Progenitor cell of endocrine pancreas (in vitro differentiated cells): ENCODE measurements at places on chromosomes 1 and 21.

DNA sequence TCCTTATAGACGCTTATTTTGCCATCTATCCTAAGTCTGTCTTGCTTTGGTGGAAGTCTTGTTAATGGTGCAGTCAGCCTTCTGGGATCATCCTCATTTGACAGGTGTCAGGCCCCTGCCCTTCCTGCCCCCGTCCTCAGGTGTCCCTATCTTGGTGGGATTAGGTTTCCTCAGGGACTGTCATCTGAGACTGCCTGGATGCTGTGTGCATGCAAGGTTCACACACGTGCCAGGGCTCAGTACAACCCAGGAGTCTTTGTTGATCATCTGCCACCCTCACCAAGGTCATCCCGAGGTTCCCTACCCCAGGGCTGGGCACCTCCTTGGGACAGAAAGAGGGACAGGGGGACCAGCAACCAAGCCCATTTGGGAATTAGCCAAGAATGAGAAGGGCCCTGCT lies 18.0 kb downstream of the PADI2 start:
- no peak for DNase-seq

GRCh38 chr1:220031287-220031686 lies 15.0 kb downstream of the EPRS1 start:
- DNase-seq, result no peak

GRCh38 chr1:90513956-90514355 lies 203.1 kb downstream of the BARHL2 start:
- DNase-seq, result no peak

- DNase-seq, result no peak
These were observed 34.6 kb downstream of the OBSCN start for GRCh38 chr1:228242409-228242808.

- no peak for DNase-seq
These were observed 32.7 kb upstream of the WASF2 start for GRCh38 chr1:27522432-27523336.

DNA sequence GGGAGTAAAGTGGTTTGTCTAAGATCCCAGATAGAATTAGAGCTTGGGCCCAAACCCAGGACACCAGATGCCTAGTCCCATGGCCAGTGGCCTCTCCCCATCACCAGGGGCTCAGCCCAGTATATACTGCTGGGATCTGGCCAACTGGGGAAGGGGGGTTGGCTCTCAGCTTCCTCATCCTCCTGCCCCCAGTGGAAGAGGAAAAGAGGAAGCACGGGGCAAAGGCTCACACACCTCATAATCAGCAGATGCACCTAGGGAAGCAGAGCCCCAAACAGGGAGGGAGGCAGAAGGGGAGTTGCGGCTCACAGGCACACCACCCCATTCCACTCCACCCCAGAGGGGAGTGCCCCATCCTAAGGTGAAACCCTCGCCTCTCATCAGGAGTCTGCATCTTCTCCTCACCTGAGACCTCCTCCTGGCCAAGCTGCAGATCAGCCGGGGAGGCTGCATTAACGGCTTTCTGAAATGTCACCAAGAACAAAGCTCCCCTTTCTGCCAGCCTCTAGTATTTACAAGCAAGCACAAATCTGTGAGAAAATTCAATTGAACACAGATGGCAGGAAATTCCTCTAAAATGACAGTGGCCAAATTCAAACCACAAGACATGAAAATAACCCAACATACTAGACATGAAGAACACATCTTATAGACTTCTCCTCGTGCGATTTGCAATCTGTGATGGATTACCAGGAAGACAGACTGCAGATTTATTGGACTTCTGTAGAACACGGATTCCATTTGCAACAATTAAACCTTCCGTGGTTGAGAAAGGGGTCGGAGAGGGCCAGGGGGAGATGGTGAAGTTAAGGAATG lies 82.8 kb downstream of the GLIS1 start:
- DNase-seq, result no peak

DNA sequence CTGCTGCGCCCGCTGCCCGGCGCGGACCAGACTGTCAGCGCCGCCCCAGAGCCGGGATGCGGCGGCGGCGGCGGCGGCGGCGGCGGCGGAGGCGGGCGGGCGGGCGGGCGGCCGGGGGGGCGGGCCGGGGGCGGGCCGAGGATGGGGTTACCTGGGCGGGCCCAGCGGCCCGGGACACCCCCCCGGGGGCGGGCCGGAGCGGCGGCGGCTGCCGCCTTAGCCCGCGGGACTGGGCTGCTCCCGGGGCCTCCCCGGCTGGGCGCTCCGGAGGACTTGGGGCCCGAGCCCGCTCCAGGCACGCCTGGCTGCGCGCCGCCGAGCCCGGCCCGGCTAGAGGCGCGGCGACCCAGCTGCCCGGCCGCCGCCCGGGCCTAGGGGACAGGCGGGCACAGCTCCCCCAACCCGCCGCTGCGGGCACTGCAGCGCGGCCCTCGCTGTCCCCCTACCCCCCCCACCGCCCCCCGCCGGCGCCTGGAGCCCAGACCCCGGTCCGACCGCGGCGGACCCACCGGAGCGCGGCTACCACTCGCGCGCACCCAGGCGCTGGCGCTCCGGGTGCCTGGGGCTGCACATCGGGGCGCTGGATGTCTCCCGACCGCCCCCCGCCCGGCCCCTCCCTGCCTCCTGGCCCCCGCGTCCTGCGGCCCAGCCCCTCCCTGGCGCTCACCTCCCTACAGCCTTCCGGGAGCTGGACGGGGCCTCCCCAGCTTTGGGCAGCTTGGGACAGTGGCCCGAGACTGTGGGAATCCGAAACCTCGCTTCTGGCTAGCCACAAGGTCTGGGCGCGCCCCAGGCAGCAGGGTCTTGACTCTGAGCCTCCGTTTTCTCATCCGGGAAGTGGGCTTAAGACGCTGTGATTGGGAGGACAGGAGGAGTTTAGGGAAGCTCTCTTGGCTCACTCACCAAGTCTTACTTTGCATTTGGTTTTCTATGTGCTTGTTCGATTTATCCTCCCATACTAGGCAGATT lies at the start of gene WNT4:
TSS of gene WNT4 (minus strand) at position 33 of the 969 bp plus-strand sequence. CDS start 175 bp downstream, outside the sequence.
- peak; percentile 36 for DNase-seq

- no peak for DNase-seq
These were observed 72.9 kb upstream of the CTTNBP2NL start for GRCh38 chr1:112322983-112323678.

- DNase-seq, result no peak
These were observed 49.2 kb downstream of the DUSP10 start for GRCh38 chr1:221692643-221693042.

DNA sequence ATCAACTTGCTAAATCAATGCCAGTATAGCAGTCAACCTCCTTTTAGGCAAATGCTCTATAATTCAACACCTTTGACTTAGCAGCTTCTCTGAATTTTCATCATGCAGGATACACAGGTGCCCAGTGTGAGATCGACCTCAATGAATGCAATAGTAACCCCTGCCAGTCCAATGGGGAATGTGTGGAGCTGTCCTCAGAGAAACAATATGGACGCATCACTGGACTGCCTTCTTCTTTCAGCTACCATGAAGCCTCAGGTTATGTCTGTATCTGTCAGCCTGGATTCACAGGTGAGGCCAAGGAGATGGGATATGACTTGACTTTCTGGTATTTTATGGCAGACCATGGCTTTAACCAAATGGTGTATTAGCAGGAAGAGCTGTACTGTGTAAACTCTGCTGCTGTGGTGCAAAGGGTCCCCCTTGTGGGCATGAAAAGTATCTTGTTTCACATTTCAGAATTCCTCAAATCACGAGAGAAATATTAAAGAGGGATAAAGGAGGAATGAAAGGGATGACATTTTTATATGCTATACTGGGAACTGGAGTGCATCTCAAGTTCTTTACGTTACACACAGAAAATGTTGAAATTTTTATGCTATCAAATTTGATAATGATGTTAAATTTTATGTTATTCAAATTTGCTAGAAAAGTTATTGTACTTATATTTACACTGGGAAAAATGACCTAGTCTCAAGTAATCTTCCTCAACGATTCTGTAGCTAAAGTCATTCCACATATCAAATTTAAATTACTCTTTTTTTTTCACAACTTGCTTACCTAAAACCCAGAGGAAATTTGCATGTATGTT lies 88.9 kb downstream of the CRB1 start:
- DNase-seq, result no peak
